ENCODE measurements at places on chromosomes 5 and 9. TPM values are rescaled to one million over a fixed set of nuclear protein-coding genes. Genes with fewer than 3 reads are reported as not detected.

- H3K27me3 ChIP-seq, result no peaks in the 10 kb centered on the region
- DNase-seq, result no peak
- no peaks in the 10 kb centered on the region for H3K4me1 ChIP-seq
- no peaks in the 10 kb centered on the region for H3K36me3 ChIP-seq
- H3K27ac ChIP-seq, result no peak overlapping the region
Observed at GRCh38 chr5:169001394-169001793, 299.5 kb downstream of the SLIT3 start.

Gene PCDHB10
- 0.53 TPM for total RNA-seq

DNA sequence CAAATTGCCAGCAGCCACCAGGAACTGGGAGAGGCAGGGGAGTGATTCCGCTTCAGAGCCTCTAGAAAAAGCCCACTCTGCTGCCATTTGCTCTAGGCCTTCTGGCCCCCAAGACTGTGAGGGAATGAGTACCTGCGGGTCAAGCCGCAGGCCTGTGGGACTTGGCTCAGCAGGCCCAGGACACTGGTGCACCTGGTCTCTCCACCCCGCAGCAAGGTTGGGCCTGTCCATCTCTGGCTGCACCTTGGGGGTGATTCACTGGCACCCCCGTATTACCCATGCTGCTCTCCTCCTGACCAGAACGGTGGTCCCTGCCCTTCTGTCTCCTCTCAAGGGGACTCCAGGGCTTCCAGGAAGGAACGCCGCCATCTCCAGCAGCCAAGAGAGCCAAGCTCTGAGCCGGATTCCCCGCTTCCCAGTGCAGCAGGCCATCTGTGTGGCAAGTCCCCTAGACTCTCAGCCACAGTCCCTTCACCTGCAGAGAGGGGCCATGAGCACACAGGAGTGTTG, 78.4 kb upstream of the OLFM1 start:
- DNase-seq, result no peak
- no peak overlapping the region for H3K27ac ChIP-seq
- no peaks in the 10 kb centered on the region for H3K4me1 ChIP-seq
- H3K4me3 ChIP-seq, result no peak overlapping the region
- H3K36me3 ChIP-seq, result no peaks in the 10 kb centered on the region

Gene SHC3
- 0.15 TPM for total RNA-seq

DNA sequence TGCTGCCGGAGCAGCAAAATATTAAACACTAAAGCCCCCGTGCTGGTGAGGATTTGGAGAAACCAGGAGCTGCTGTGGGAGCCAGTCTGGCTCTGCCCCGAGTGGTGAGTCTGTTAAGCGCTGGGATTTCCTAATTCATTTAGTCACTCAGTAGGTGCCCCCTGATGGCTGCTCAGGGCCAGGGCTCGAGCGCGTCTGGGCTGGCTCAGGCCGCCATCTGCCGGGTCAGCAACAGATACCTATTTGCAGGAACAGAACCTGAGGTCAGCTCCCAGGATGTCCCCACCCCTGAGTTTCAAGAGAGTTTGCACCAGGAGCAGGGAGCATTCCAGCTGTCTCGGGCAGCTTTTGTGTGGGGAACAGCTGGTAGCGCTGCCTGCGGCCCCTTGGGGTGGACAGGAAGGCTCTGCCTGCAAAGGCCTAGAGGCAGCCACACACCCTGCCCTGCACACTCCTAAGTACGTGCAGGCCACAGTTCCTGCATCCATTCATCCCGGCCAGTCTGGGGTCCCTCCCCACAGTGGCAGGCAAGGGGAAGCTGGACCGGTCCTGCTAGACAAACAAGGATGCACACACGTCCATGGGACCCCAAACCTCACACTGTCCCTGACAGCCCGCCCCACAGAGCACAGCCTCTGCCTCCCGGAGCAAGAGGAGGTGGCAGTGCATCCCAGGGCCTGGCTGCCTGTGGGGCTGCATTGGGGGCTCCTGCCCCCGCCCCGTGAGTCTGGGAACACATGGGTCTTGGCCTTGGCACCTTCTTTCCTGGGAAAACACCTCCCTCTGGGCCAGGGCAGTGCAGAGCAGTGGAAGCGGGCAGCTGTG, 83.7 kb downstream of the ADAMTS2 start:
- no peaks in the 10 kb centered on the region for H3K36me3 ChIP-seq
- no peak overlapping the region for H3K27ac ChIP-seq
- H3K27me3 ChIP-seq, result no peaks in the 10 kb centered on the region
- H3K4me3 ChIP-seq, result no peak overlapping the region
